ENCODE measurements at places on chromosomes 2 and 18.
A peak's percentile ranks its signal among the peaks of the same experiment; 100 is the strongest.

DNA sequence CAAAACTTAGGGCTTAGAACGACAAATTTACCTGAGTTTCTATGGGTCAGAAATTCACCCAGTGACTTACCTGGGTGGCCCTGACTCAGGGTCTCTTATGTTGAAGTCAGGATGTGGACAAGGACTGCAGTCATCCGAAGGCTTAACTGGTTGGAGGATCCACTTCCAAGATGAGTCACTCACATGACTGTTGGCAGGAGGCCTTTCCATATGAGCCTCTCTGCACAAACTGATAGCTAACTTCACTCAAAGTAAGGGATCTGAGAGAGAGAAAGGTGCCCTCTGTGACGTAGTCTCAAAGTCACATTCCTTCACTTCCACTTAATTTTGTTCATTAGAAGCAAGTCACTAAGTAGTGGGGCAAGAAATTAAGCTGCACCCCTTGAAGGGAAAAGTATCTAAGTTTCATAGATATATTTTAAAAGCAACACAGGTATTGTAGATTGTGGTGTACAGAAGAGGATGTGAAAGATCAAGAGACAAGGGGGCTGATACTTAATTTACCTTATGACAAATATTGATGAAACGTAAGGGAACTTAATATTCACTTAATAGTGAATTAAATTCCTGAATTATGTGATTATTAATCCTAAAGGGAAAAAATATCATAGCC, 48.4 kb downstream of the TANK start:
- no peak for DNase-seq

GRCh38 chr2:203989521-203989920, 53.0 kb downstream of the ICOS start:
- DNase-seq = no peak

- no peak for DNase-seq
These were observed 61.9 kb downstream of the GREB1L start for GRCh38 chr18:21303895-21304294.

DNA sequence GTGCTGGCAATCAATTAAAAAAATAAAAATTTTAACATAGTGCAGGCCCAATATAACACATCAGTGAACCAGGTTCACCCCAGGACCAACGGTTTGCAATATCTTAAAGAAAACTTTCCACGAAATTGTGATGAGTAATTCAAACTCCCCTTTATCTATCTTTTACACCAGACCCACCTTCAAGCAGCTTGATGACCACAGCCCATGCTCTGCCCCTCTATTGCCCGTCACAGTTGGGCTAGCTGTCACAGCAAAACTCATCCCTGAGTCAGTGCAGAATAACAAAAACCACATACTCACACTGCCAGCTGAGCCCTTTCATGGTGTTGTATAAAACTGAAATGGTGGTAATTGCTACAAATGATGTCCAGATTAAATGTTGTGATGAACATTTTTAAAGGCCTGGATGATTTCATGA, 112.5 kb upstream of the CREB1 start:
- no peak for DNase-seq

DNA sequence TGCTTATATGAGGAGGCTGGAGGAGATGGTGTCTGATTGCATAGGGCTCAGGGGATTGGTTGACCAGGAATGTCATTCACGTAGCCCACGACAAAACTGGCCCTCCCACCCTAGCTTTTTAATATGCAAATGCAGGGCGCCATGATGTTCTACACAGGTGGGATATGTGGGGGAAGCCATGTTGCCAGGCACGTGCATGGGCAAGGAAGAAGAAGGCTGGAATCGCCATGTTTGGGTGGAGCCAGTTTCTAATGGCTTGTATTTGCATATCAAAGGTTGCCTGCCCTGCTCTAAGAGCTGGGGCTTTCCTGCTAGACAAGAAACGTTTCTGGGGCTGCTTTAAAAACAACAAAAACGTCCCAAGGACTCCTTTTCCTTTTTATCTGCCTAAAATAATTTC, 26.5 kb upstream of the LINC00305 start:
- DNase-seq = no peak

DNA sequence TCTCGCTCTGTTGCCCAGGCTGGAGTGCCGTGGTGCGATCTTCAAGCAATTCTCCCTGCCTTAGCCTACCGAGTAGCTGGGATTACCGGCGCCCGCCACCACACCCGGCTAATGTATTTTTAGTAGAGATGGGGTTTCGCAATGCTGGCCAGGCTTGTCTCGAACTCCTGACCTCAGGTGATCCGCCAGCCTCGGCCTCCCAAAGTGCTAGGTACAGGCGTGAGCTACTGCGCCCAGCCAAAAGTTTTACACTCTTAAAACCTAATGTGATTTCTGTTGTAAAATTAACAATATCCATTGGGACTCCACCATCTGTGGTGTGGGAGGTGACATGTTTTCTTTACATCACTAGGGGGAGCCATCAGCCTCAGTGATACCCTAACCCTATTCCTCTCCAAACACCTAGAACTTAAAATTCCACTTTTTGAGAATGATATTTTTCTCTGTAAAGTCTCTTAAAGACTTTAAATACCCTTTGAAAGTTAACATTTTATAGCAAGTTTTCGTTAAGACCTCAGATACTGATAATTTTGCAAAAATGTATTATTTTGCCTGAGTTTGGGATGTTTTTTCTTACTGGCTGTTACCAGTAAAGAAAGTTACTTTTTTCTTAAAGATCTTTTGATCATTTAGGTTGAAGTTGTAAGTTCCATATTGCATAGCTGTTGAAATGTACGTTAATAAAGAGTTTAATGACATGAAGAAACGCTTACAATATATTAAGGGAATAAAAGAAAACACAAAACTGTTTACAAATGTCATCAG, 11.6 kb upstream of the EIF2AK2 start:
- DNase-seq = peak; percentile 1

DNA sequence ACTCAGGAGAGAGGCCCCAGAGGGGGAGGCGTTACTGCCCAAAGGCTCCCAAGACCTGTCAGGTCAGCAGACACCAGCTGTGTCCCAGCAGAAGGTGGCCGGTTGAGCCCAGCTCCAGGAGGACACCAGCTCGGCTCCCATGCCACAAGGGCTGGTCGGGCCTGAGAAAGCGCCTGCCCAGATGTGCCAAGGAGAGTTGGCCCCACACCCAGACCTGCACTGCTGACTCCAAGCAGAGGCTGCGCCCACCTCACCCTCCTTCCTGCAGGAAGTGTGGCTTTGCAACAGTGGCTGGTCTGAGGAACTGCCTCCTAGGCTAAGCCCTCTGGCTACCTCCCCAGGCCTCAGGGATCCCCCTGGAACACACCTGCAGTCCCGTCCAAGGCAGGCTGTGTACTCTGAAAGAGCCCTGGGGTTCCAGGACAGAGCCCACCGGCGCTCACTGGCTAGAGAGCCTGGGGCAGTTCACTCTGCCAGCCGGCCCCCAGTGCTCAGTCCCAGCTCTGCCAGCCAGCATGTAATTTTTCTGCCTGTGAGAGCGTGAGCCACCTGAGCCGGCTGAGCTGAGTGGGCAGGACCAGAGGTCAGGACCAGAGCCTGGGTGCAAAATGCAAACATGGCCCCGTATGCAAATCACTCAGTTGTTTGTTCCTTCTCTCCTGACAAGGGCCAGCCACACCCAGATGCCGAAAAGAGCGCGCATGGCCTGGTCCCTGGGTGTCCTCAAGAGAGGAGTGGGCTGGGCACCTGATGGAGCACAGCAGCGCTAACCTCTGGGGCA, 36.9 kb upstream of the PTMA start:
- peak; percentile 63 for DNase-seq

DNA sequence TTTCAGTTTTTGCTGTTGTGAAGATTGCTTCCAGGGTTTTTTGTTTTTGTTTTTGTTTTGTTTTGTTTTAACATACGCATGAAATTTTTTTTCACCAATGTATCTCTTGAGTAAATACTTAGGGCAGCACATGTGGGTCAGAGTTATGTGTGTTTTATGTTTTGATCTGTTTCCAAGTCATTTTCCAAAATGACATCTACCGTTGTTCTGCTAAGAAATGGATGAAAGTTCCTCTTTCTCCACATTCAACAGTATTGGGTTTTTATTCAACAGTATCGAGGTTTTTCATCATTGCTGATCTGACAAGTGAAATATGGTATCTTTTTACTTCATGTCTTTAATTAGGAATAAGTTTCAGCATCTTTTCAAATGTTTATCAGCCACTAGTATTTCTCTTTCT, 16.7 kb downstream of the RNF144A start:
- no peak for DNase-seq

DNA sequence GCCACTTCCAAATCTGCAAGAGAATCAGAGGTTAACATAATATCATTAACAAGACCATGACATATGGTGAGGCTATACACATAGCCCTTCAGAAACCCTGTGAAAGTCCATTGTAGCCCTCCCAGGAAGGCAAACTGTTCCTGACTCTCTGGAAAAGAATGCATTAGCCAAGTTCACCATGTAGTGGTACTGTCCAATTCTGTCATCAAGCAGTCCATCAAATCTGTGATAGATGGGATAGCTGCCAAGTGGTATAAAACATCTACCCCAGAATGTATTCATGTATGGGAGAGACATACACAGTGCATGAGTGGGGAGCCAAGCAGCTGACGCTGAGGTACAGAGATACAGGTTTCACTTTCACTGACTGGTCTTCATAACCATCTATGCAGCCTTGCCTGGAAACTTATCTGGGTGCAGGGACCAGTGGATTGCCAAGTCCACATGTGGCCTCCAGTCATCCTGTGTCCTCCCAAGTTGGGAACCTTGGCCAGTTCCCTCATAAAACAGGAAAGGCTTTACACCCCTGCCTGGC, 281.1 kb downstream of the MBD2 start:
- DNase-seq = no peak

GRCh38 chr18:68665628-68666027, 49.3 kb downstream of the TMX3 start:
- no peak for DNase-seq

GRCh38 chr2:231169488-231169887, 28.9 kb upstream of the ARMC9 start:
- no peak for DNase-seq

- DNase-seq = peak; percentile 77
These were observed 16.7 kb upstream of the TNS1 start for GRCh38 chr2:218019411-218020060.

GRCh38 chr2:148634749-148635148, 9.8 kb upstream of the EPC2 start:
- DNase-seq = no peak

GRCh38 chr2:168087401-168087800, 160.0 kb downstream of the STK39 start:
- no peak for DNase-seq

- DNase-seq = no peak
These were observed 19.8 kb downstream of the PDIA6 start for GRCh38 chr2:10792660-10793400.

DNA sequence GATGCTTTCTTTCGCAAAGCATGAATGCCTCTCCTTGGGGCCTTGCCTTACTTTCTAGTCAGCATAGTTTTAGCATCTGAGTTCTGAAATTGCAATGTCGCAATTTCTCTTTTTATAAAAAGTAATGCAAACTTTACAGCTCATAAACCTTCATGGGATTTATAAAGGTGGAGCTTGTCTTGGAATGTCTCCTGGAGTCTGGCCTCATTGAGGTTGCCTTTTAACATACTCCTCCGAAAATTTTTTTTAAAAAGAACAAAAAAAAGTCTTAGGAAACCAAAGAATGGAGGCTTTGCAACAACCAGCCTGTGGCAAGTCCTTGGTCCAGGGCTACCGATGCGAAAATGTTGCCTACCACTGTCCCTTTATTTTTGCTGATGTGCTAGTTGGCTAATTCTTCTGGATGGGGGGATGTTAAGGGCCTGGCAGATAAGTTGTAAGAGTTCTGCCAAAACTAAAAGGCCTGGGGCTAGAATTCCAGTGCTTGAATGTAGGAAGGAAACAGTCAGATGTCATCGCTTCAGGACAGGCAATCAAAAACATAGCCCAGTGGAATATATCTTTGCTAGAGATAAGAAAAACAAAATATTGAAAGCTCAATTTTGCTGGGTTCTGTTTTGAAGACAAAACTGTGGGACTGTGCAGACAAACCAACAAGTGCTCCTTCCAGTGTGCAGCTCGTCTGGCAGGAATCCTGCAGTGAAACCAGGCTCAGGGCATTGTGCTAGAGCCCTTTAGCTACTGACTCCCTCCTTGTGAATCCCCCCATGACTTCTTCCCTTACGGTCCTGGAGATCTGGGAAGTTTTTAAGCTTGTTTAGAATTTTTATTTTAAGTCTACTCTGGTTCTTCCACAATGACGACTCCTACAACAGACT, 213.0 kb downstream of the PIEZO2 start:
- DNase-seq = no peak

GRCh38 chr2:167506395-167506794, 618.1 kb downstream of the XIRP2 start:
- DNase-seq = no peak

DNA sequence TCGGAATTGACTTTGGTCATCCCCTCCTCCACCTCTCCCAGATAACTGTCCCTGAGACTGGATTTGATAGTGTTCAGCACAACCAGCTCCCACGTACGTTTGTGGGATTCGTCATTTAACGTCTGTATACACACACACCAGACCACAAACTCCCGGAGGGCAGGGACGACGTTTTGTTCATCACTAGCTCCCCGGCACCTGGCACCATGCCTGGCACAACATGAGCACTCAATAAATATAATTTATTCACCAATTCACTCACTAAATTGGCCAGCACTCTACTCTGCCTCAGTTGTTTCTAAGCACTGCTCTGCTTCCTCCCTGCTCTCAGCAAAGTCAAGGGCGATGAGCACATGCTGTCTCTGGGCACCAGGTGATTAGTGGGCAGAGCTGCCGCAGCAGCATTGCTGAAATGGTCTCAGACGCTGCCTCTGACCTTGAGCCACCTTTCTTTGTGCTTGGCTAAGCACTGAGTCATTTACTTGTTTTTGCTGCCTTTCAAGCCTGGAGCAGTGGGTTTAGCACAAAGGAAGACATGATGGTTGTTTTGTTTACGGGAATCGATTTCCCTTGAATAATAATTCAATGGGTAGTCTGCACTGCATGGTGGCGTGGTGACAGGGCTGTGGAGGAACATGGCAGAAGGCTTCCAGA, 19.3 kb upstream of the LOXHD1 start:
- no peak for DNase-seq

DNA sequence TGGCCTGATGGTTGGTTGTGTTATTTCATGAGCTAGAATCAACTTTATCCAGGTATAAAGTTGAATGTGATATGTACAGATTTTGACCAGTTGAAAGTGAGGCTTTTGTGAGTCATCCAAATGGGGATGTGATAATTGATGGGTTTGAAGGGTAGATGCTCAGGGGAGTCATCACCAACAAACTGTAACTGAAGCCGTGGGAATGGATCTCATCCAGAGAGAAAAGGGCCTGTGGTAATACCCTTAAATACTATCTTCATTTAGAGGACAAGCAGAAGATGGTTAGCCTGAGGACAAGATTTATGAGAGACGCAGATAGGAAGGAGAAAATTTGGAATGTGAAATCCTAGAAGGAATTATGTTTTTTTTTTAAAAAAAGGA, 90.5 kb upstream of the MYO3B start:
- no peak for DNase-seq

All from GDM1 (cell line).